ENCODE measurements at places on chromosomes 3 and 15. TPM values are rescaled to one million over a fixed set of nuclear protein-coding genes. Genes with fewer than 3 reads are reported as not detected.
A peak's percentile ranks its signal among the peaks of the same experiment; 100 is the strongest.

EPHA6 gene
- total RNA-seq: not detected

DNA sequence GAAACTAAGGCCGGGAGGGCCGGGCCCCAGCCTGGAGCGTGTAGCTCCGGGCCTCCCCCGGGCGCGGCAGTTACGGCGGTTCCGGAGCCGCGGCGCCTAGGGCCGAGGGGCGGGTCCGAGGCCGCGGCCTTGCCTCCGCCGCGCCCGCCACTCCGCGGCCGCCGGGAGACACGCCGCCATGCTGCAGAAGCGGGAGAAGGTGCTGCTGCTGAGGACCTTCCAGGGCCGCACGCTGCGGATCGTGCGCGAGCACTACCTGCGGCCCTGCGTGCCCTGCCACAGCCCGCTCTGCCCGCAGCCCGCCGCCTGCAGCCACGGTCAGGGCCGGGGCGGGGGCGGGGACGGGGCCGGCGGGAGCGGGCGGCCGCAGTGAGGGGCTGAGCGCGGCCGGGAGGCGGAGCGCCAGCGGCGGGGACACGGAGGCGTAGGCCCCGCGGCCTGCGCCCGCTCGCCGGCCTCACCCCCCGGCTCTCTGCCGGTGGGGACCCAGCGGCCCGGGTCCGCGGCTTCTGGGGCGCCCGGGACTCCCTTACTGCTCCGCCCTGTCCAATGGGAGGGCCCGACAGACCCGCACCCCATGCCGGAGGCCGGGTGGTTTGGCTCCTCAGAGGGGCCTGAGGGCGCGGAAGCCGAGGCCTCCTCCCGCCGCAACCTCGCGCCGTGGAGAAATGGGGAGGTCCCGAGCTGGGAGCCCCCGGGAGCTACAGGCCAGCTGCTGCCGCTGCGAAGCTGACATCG is at the start of gene DIS3L:
Gene DIS3L, plus strand, starts transcription at position 150 of the 738 bp plus-strand sequence. Its CDS starts 29 bp downstream, at position 179.
- peak; percentile 30 for DNase-seq

DNA sequence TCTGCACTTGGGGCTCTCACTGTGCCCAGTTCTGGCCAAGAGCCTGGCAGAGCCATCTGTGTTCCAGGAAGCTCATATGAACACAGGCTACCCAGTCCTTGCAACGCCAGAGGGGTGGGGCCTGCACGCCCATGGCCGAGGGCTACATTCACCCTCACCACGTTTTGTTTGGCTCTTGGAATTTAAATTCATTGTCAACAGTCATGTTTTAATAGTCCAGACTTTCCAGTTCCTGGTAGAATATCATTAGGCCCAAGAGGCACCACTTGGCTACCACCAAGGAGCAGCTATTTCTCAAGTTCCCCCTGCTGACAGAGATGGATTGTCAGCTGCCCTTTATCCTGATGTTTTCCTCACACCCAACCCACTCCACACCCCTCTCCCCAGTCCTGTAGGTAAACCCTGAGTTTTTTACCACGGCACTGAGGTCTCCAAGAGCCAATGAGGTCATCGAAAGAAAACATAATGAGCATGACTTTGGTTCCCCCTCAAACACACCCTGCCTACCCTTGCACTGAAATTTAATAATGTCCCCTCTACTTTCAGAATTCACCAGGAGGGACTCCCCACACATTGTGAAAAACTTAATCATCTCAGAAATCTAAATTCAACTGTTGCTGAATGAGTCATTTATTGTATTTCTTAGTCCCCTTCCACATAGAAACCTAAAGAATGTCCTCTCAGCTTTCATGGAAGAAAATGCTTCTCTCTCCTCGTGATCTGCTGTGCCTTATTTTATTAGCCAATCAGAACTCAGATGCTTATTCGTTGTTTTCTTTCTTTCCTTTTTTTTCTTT is 125.1 kb downstream of the SHQ1 start:
- DNase-seq: peak; percentile 61

DNA sequence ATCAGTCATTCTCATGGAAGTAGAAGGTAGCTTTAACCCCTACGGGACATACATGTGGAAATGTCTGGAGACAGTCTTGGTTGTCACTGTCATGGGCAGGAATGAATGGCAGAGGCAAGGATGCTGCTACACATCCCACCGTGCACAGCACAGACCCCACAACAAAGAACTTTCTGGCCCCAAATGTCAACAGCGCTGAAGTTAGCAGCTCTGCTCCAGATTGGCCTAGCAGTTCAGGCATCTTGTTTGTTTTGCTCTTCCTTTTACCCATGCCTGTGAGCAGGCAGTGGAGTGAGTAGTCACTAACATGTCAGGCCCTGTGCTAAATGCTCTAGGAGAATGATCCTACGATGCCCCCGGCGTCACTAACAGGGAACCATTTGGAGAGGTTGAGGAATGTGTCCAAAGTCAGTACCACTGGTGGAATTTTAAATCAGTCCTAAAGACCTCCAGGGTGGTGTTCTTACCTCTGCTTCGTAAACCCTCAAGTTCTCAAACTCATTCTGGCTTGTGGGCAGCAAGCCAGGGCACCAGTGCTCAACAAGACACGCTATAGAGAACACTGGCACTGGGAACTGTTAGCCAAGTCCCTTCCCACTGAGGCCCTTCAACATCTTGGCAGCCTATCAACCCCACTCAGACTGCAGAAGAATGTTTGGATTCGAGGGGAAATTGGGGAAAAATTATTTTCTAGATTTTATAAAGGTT is 142.2 kb downstream of the FOXP1 start:
- no peak for DNase-seq

- DNase-seq: no peak
Measured at GRCh38 chr3:182957676-182958266, 22.6 kb downstream of the DCUN1D1 start.

GRCh38 chr3:109440353-109440752 is 103.0 kb upstream of the DPPA4 start:
- no peak for DNase-seq
